A549 treated with DMSO at 1 μM for 4 hours (cell line): ENCODE measurements at places on chromosomes 1 and 21. TPM values are rescaled to one million over a fixed set of nuclear protein-coding genes. Genes with fewer than 3 reads are reported as not detected.

The SPOCD1 gene
- total RNA-seq: 4.6 to 8.0 TPM (median 5.0 TPM) in 5 replicates

The HTR1D gene
- 11.2 to 14.7 TPM (median 12.9 TPM) in 5 replicates for total RNA-seq

The EXOSC10 gene
- 37.2 to 40.8 TPM (median 38.1 TPM) in 5 replicates for total RNA-seq

The FCGR3B gene
- total RNA-seq: not detected in 5 replicates

The LCE2A gene
- total RNA-seq: not detected in 5 replicates

The AADACL3 gene
- not detected in 5 replicates for total RNA-seq

The AMY1B gene
- not detected in 5 replicates for total RNA-seq

The TMPRSS2 gene
- 0.04 TPM in 1 of 5 replicates, not detected in the others for total RNA-seq

The ITGB2 gene
- total RNA-seq: 0.80 to 1.0 TPM (median 0.88 TPM) in 5 replicates

The EDARADD gene
- 2.7 to 3.2 TPM (median 3.1 TPM) in 5 replicates for total RNA-seq

The SLC6A9 gene
- 13.6 to 17.8 TPM (median 14.4 TPM) in 5 replicates for total RNA-seq

The FLG2 gene
- not detected in 5 replicates for total RNA-seq

The EIF4G3 gene
- 17.7 to 24.0 TPM (median 22.7 TPM) in 5 replicates for total RNA-seq

The CNR2 gene
- total RNA-seq: not detected in 5 replicates

The CFAP141 gene
- total RNA-seq: not detected in 5 replicates

The SZT2 gene
- total RNA-seq: 4.7 to 8.4 TPM (median 8.2 TPM) in 5 replicates

The CRYBG2 gene
- total RNA-seq: 1.5 to 2.3 TPM (median 1.7 TPM) in 5 replicates

The FNDC5 gene
- 0.38 to 0.75 TPM (median 0.53 TPM) in 5 replicates for total RNA-seq

The PKLR gene
- 0.03 TPM in 1 of 5 replicates, not detected in the others for total RNA-seq

The TAS1R1 gene
- not detected in 5 replicates for total RNA-seq

The PRAMEF18 gene
- total RNA-seq: not detected in 5 replicates

The KRTAP13-2 gene
- not detected in 5 replicates for total RNA-seq

The FAM177B gene
- total RNA-seq: not detected in 5 replicates

The KRTAP21-2 gene
- not detected in 5 replicates for total RNA-seq

The HCRTR1 gene
- not detected in 5 replicates for total RNA-seq

The SLC9C2 gene
- total RNA-seq: not detected in 5 replicates

The PCNT gene
- 12.9 to 17.5 TPM (median 14.8 TPM) in 5 replicates for total RNA-seq

The CDC42BPA gene
- 9.3 to 11.8 TPM (median 11.5 TPM) in 5 replicates for total RNA-seq

The SV2A gene
- 0.09 to 0.17 TPM (median 0.10 TPM) in 4 of 5 replicates, not detected in the other for total RNA-seq

The KRTAP11-1 gene
- total RNA-seq: not detected in 5 replicates

The ETV3L gene
- not detected in 5 replicates for total RNA-seq

The USP33 gene
- 14.8 to 24.3 TPM (median 21.5 TPM) in 5 replicates for total RNA-seq

The SPRR2B gene
- not detected in 5 replicates for total RNA-seq

The PCSK9 gene
- 3.8 to 4.6 TPM (median 4.1 TPM) in 5 replicates for total RNA-seq

The RIIAD1 gene
- total RNA-seq: not detected in 5 replicates

The OR2L2 gene
- total RNA-seq: not detected in 5 replicates

The INSRR gene
- not detected in 5 replicates for total RNA-seq

The SHCBP1L gene
- total RNA-seq: not detected in 5 replicates

The ANKRD65 gene
- 0.07 to 0.09 TPM in 2 of 5 replicates, not detected in the others for total RNA-seq

The AADACL4 gene
- not detected in 5 replicates for total RNA-seq

The C4BPA gene
- 0.48 to 1.0 TPM (median 0.64 TPM) in 5 replicates for total RNA-seq

The CASQ1 gene
- total RNA-seq: not detected in 5 replicates

The TMEM54 gene
- total RNA-seq: 30.5 to 45.4 TPM (median 39.3 TPM) in 5 replicates

The PRRX1 gene
- total RNA-seq: 0.10 TPM in 1 of 5 replicates, not detected in the others

The MACF1 gene
- 51.5 to 61.3 TPM (median 56.9 TPM) in 5 replicates for total RNA-seq

The OR2T2 gene
- not detected in 5 replicates for total RNA-seq

The NBPF10 gene
- total RNA-seq: 0.55 to 0.76 TPM (median 0.61 TPM) in 5 replicates

The PCNX2 gene
- 9.4 to 13.1 TPM (median 12.2 TPM) in 5 replicates for total RNA-seq

The CHI3L1 gene
- total RNA-seq: not detected in 5 replicates

The PADI3 gene
- total RNA-seq: 1.3 to 2.0 TPM (median 1.8 TPM) in 5 replicates

The SESN2 gene
- total RNA-seq: 7.7 to 10.1 TPM (median 8.3 TPM) in 5 replicates

The MCOLN2 gene
- 1.7 to 3.1 TPM (median 2.8 TPM) in 5 replicates for total RNA-seq

The CRYAA gene
- total RNA-seq: not detected in 5 replicates

The HPCA gene
- 0.14 to 0.68 TPM (median 0.56 TPM) in 4 of 5 replicates, not detected in the other for total RNA-seq

The DNASE2B gene
- not detected in 5 replicates for total RNA-seq
